ENCODE measurements at places on chromosomes 5 and 9.

DNA sequence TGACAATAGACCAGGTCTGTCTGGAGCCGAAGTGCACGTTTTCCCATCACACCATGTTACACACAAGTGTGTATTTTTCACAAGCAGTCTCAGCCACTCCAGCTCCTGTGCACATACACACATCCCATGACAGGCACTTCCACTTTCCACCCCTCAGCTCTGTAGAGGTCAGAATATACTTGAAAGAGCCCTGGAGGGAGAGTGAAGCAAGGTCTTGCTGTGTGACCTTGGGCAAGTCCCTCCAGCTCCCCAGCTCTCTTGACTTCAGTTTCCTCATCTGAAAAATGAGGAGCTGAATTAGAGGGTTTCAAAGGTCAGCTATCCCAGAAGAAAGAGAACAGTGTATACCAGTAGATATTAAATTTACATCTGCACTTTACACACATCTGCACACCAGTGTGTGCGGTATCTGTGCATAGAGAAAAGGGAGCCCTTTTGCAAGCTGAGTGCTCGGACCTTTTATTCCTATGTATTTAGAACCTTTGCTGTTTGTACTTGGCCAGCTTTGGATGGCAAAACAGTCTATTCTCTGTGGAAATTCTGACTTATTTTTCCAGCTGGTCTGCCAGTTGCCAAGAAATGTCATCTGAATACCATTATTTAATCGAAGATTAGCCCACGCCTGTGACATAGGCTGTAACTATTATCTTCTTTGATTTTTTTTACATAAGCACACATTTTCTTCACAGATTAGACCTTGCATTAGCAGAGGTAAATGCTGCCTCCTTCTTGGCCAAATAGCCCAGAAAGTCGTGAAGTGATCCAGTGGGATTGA is 528.0 kb downstream of the BNC2 start:
- ATAC-seq, result no peak

DNA sequence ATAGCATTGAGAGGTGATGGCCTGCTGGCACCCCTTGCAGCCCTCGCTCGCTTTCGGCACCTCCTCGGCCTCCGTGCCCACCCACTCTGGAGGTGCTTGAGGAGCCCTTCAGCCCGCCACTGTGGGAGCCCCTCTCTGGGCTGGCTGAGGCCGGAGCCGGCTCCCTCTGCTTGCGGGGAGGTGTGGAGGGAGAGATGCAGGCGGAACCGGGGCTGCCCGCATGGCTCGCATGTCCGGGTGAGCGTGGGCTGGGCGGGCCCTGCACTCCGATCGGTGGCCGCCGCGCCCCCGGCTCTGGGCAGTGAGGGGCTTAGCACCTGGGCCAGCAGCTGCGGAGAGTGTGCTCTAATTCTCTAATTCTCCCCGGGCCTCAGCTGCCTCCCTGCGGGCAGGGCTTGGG is 101.1 kb downstream of the KIF4B start:
- ATAC-seq, result no peak

GRCh38 chr9:125894566-125894965 is 147.4 kb downstream of the PBX3 start:
- ATAC-seq, result no peak

GRCh38 chr5:52497133-52497693 is 290.5 kb upstream of the ITGA1 start:
- no peak for ATAC-seq

- ATAC-seq, result no peak
Measured at GRCh38 chr5:72390836-72391235, 70.7 kb downstream of the PTCD2 start.

DNA sequence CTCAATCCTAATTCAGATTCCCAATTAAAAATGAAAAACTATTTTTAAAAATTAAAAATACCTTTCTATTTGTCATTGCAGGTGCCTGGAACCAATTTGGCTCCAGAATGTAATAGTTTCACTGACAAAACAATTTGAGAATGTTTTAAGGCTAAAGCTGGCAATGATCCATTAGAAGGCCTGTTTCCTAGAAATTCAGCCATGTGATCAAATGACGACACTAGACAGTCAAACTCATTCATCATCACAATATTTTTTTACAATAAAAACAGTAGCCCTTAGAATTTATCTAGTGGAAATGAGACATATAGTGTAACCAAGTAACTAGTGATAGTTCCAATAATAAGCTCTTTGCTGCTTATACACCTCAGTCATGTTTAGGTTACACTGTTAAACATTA is 75.4 kb upstream of the MAP3K1 start:
- ATAC-seq, result no peak

DNA sequence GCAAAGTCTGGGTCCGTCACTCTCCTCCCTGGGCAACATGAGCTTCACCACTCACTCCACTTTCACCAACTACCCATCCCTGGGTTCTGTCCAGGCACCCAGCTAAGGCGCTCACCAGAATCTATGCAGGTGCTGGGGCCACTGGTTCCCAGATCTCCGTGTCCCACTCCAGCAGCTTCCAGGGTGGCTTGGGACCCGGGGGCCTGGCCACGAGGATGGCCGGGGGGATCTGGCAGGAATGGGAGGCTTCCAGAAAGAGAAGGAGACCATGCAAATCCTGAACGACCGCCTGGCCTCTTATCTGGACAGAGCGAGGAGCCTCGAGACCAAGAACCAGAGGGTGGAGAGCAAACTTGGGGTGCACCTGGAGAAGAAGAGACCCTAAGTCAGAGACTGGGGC is 1611.0 kb upstream of the ACO1 start:
- ATAC-seq, result no peak

DNA sequence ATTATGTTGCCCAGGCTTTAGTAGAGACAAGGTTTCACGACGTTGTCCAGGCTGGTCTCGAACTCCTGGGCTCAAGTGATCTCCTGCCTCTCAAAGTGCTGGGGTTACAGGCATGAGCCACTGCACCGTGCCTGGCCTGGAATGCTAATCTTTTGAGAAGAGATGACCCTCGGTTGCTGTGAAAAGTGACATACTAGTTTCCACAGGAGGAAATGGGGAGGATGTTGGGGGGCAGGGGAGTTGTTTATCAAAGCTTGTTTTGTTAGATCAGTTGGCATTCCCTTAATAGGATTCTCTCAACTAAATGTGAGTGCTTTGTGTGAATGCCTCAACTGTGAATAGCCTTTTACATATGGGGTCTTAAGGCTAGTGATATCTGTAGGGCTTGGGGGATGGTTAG is 16.4 kb upstream of the MATR3 start:
- ATAC-seq, result no peak

DNA sequence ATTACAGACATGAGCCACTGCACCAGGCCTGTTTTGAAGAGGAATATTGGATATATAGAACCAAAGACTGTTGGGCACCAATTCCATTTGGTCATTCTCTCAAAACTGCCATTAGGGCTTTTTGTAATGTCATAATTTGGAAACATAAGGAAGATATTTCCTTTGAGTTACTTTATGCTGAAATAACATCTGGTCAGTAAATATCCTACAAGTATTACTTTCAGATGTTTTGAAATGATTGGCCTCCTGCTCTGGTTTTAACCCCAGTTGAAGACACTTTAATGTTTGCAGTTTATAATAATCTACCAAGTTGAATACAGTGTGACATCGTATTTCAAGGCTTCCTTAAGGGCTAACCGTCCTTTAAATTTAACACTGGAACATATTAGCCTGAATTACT is 33.6 kb downstream of the LRRTM2 start:
- ATAC-seq, result no peak

- no peak for ATAC-seq
Measured at GRCh38 chr9:4936277-4936676, 48.8 kb upstream of the JAK2 start.

Data from SK-N-SH treated with all-trans-retinoic acid at 6 μM for 48 hours (cell line).